Sciatic nerve (tissue), 2 donors: ENCODE measurements at places on chromosomes 13 and 19. TPM values are rescaled to one million over a fixed set of nuclear protein-coding genes. Genes with fewer than 3 reads are reported as not detected.

The JAK3 gene
- 18.4 TPM for total RNA-seq

The HSD17B14 gene
- 22.2 TPM for total RNA-seq

The TTC9B gene
- total RNA-seq, result not detected

The KLK12 gene
- not detected for total RNA-seq

The GJB6 gene
- total RNA-seq, result not detected

The PINLYP gene
- 8.0 TPM for total RNA-seq

The ZNF567 gene
- 11.6 TPM for total RNA-seq

The SCEL gene
- total RNA-seq, result 0.09 TPM

The FFAR1 gene
- not detected for total RNA-seq

DNA sequence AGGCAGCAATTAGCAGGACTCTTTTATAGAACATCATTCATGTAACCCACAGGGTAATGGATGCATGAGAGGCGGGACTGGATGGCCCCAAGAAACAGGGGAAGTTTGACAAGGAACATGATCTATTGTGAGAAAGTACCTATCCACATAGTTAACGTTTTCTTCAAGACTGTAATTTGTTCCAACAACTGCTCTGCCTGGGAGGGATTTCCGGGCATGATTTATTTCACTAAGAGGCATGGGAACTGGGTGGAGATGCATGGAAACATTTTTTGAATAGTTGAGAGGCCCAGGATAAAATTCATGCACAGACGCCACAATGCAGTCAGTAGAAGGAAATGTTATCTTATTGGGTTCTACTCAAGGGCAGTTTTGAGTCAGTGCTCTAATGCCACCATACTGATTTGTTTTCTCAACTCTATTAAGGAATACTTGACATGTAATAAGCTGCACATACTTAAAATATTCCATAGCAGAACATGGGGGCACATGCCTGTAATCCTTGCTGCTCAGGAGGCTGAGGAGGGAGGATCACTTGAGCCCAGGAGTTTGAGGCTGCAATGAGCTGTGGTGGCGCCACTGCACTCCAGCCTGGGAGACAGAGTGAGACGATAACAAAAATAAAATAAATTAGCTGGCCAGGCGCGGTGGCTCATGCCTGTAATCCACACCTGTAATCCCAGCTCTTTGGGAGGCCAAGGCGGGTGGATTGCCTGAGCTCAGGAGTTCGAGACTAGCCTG, 9.9 kb upstream of the ATG4D start:
- no peak for DNase-seq

DNA sequence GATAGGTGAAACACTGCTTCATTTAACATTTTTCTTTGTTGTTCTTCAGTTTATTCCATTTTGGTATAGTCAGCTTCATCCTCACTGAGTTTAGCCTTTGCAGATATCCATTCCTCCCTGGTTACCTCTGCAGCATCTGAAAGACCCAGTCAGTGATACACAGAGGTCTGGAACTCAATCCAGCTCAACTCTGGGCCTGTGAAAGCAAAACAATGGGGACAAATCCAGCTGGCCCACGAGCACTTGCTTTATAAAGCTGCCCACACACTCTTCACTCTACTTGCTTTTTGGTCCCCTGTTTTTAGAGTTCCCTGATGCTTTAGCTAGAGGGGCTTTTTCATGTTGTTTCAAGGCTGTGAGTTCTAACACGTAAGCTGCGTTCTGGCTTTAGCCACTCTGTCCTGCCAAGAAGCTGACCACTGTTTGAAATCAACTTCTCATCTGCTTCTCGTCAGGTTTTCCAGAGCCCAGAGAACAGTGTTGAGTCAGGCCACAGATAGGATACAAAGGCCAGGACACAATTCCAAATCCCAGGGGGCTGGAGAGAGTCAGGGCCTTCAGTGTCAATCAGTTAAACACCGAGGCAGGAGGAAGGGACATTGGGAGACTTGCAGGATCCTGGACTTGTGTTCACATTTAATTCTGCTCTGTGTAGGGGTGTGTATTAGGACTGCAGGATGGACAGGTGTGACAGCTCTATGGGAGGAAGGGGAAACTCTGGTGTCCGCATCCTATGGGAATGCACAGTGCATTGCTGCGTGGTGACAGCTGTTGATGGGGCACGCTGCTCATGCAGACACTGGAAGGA, 83.5 kb upstream of the RNF113B start:
- no peak for DNase-seq

DNA sequence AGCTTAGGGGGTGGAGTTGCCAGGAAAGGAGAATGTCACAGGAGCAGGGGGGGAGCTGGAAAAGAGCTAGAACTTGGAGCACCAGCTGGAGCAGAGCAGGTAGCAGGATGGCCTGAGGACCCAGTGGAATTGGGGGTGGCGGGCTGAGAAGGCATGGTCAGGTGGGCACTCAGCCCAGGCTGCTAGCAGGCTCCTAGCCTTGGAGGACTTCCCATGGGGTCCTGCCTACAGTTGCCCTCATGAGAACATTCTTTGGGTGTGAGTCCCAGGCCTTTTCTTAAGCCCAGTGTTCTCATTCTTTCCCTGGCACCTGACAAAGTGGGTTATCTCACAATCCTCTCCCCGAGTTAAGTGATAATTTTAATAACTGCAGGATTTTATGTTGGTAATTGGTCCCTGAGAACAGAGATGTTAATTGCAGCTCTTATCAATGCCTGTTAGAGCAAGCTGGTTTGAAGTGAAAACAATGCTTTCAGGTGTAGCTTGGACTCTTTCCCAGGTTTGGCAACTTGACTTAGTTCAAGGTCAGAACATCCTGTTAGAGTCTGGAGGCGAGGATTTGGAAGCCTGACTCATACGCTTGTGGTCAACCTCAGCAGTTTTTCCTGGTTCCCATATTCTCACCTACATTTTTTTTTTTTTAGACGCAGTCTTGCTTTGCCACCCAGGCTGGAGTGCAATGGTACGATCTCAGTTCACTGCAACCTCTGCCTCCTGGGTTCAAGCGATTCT, 18.1 kb upstream of the OLFM4 start:
- no peak for DNase-seq

- no peak for DNase-seq
These were observed 8.2 kb downstream of the MEIS3 start for GRCh38 chr19:47411101-47411500.

DNA sequence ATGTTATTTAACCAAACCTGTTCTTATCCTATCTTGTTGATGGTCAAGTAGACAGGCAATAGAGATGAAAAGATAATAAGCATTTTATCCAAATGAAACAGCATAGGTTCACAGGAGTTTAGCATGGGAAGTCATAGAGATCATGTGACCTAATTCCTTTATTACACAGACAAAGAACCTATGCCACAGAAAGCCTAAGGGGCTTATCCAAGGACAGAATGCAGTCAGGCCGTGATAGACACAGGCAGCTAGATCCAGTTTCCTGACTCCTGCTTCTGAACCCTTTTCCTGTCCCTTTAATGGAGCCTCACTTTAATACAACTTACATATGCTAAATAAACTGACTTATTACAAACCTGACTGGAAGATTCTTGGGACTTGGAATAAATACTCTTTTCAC, 532.1 kb downstream of the IRS2 start:
- DNase-seq, result no peak

DNA sequence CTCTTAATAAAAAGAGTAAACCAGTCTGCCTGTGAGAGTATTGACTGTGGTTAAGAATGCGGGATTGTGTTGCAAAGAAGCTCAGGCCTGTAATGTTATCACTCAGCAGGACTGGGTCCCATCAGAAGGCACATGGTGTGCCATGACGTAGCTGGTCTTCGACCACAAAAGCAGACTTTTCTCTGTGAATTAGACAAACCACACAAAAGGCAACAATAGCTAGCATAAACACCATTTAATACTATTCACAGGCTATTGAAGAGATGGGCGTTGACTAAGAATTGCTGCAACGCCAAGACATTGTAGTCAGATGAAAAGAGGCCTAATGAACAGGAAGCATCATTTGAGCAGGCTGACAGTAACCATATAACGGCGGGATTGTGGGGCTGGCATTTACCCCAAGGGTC, 235.6 kb upstream of the SOX21 start:
- no peak for DNase-seq

DNA sequence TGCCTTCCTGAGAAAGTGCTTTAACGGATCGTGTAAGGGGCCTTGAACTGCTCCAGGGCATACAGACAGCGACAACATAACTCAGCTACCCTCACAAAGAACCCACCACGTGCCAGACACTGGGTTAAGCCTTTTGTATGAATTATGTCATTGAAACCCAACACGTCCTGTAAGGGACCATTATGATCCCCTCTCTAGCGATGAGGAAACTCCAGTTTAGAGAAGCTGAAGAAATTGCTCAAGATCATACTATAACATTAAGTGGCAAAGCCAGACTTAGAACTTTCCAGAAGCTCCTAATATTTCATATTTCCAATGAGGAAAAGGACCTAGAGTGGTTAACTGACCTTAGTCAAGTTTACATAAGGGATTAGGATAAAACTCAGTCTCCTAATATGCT, 57.0 kb upstream of the RAP2A start:
- DNase-seq, result no peak

DNA sequence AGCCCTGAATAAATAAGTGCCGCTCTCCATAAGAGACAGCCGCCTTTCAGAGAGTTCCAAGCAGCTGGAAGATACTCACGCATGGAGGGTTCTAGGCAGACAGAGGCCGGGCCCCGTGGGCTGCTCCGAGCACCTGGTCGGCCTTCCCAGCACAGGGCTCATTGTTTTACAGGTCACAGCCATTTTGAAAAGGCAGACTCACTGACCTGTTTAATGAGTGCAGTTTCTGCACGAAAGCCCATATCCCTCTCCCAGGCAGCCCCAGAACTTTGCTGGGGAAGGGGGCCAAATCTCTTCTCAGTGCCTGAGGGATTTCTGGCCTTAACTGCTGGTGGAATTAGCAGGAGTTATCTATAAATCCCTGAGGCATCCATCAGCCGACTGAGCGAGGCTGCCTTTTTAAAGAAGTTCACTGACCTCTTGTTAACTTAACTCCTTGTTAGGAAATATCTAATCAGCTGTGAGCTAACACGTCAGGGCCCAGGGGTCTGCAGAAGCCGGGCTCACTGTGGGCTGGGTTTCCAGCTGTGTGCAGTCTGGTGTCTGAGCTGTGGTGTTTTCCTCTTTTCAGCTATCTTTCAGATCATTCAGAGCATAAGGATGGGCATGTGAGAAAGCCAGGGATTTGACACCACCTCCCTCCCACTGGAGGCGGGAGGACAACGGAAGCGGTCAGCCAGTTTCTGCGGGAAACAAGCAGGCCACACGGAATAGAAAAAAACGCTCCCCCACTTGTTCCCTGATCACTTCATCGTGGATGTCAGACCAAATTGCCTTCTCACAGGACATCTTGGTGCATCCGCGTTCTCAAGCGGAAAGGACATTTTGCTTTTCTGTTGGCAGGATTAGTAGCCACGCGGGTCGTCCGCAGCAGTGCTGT, 23.3 kb downstream of the SERP2 start:
- no peak for DNase-seq

GRCh38 chr19:48962029-48962848, 2.9 kb upstream of the FTL start:
- DNase-seq, result peak; percentile 75

- DNase-seq, result peak; percentile 62
These were observed 838 bp downstream of the PPP2R1A start for GRCh38 chr19:52190487-52191293.

GRCh38 chr13:25762795-25763377, 288.9 kb downstream of the SHISA2 start:
- DNase-seq, result no peak

GRCh38 chr13:26062853-26063444, 11.1 kb upstream of the SHISA2 start:
- no peak for DNase-seq

DNA sequence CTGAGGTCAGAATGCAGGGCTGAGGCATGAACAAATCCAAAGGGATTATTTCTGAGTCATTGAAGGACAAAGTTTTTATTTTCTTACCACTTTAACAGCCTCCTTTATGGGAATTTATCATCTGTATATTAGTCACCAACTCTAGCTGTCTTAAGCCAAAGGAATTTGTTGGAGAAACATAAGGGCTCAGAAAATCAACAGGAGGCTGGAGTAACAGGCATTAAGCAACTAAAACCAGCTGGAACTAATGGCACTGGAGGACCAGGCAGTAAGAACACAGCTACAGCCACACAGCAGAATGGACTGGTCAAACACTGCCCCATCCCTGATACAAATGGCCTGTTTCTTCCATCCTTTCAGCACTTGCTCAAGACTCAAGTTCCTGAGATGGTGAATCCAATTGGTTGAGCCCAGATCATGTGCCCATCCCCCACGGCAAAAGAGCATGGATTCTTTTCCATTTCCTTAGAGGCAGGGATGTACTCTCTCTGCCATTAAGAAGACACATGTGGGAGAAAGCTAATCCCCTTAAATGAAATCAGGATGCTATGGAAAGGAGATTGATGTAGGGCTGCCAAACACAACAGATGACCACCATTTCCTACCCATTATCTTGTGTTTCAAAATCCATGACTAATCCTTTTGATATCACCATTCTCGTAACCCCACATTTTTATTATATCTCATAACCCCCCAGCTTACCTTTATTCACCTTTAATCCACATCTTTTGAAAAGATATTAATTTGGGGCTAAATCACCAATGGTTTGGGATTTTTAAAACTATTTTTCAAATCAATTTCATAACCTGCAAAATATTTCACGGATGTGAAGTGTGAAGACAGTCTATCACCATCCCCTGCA, 157.0 kb upstream of the FNDC3A start:
- no peak for DNase-seq

DNA sequence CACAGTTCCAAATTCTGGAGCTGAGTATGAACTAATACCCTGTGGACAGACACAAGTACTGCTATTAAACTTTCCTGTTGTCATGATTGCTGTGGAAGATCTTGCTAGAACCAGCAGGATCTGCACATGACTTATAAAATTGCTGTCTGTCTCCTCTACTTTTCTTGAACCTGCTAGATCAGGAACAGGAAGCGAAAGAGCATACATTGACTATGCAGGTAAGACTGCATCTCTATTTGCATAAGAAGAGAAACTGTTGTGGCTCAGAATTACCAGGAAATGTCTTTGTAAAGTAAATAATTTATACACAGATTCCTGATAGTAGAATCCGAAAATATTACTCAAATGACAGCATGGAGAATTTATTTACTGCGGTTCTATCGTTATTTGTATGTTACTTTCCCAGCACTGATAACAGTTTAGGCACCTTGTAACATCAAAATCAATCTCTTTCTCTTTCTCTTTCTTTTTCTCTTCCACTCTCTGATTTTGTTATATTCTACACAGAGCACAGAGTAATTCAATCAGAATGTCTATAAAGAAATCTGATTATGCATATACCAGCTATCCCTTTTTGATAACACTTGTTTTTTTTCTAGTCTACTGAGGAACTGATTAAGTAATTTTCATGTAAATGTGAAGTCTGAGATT, 226.5 kb downstream of the MYO16 start:
- DNase-seq, result no peak

DNA sequence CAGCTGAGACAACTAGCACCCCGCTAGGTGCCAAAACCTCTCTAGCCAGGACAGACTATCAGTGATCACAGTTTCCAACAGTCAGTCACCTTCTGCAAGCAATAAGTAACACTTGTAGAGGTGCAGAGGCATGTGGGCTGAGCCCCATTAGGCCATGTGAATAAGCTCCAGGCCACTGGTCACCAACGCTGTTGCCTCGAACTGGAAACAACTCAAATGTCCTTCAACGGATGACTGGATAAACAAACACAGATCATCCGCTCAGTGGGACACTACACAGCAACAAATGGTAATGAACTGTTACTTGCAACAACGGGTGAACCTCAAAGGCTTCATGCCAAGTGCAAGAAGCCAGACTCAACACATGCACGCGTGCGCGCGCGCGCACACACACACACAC, 27.5 kb upstream of the TMEM160 start:
- DNase-seq, result no peak

- no peak for DNase-seq
These were observed 8.5 kb downstream of the SH3GL1 start for GRCh38 chr19:4391701-4392483.
